GM23248 (cell line): ENCODE measurements at places on chromosomes 5 and 9.

GRCh38 chr5:173411791-173412555, 83.8 kb upstream of the STC2 start:
- no peak for DNase-seq

DNA sequence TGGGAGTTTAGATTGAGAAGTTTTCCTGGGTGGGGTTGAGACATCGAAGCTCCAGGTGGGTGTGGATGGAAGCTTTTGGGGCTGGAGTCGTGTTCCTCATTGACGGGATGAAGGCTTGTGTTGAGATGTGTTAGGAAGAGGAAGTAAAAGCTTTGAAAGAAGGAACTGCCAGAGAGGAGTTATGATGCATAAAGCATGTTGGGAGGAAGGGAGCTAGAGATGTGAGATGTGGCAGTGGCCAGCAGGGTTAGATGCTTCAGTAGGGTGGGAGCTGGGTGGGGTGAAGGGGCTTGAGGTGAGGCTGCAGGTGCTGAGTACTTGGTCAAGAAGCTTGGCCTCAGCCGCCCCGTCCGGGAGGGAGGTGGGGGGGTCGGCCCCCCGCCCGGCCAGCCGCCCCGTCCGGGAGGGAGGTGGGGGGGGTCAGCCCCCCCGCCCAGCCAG, 56.7 kb downstream of the HSPA4 start:
- no peak for DNase-seq

GRCh38 chr5:132677191-132677590, 3.4 kb downstream of the IL4 start:
- peak; percentile 96 for DNase-seq

DNA sequence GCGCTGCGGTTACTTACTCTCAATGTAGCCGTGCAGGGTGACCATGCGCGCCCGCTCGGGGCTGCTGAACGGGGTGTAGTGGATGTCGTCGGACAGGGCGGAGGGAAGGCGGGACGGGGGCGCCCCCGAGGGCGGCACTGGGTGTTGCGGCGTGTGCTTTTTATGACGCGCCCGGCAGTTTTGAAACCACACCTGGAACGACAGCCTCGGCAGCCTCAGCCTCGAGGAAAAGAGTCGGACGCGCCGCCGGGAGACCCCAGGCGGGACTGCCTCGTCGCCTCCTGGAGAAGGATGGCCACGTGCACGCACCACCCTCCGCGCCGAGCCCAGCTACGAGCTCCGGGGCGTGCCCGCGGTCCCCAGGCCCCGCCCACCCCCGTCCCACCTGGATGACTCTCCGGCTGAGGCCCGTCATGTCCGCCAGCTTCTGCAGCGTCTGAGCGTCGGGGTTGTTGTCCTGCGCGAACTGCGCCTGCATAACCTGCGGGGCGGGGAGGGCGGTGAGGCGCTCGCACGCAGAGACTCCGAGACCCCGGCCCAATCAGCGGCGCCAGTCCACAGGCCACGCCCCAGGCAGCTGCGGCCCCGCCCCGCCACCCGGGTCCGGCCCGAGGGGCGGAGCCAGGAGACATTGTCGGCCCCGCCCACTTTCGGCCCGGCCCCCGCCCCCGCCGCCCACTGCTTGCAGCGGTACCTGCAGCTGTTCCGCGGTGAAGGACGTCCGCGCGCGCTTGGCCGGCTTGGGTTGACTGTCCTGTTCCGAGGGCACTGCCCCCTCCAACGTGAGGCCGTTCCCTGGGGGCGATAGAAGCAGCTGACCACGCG, 15.0 kb downstream of the LHX6 start:
- peak; percentile 40 for DNase-seq

- DNase-seq: peak; percentile 97
Observed at GRCh38 chr5:159061179-159061796, 38.4 kb downstream of the EBF1 start.

- no peak for DNase-seq
Observed at GRCh38 chr9:126219648-126220063, 107.0 kb upstream of the MVB12B start.

- peak; percentile 9 for DNase-seq
Observed at GRCh38 chr5:35884773-35885172, 28.1 kb downstream of the IL7R start.

GRCh38 chr9:5459289-5459829, 9.0 kb downstream of the CD274 start:
- peak; percentile 71 for DNase-seq

DNA sequence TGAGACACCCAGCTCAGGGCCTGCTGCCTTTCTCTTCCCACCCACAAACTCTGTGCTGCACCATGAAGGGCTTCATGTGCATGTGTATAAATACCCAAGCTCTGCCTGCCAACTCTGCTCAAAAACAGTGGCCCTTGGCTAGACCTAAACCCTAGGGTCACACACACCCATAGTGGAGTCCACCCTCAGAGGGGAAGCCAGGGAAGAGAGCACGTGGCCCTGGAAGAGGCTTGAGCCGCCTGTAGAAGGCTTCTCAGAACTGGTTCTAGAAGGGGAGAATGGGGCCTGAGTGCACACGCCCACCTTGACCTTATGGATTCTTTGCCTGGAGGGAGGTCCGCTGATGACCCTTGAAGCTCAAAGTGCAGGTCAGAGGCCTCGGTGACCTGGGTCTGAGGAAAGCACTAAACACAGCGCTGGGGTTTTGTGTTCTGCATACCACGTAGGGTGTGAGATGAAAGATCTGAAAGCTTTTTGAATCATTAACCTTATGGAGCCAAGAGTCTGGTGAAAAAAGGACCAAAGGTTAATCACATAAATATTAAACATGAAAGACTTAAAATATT, 60.6 kb downstream of the CYFIP2 start:
- DNase-seq: no peak

DNA sequence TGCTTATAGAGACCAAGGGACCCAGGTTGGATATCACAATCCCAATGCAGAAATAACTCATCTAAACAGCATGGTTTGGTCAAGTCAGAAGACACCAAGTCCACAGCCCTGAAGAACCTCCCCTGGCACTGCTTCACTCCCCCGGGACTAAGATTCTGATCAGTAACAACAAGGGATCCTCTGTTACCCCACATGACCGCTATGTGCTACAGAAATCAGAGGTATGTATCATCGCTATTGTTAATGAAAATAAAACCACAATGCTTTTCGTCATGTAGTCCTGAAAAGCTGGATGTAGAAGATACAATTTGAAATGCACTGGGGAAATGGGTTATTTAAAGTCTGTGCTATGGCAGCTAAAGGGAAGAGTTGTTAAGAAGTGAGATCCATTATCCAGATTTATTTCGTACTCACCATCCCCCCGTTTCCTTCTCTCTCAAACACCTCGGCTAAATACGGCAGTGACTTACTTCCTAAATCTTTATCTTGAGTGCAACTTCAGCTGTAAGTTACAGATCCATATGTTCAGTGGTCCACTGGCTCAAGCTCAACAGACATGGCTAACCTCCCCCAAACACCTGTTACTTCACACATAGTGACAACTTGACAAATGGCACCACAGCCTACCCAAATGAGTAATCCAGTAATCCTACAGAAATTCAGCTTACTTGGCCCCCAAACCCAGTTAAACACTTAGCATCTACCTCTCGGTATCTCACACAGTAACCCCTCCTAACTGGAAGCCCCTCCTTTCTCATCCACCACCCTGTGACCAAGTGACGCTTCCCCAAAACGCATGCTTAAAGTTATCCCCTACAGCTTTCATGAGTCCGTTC, 129.2 kb downstream of the MYO10 start:
- no peak for DNase-seq

DNA sequence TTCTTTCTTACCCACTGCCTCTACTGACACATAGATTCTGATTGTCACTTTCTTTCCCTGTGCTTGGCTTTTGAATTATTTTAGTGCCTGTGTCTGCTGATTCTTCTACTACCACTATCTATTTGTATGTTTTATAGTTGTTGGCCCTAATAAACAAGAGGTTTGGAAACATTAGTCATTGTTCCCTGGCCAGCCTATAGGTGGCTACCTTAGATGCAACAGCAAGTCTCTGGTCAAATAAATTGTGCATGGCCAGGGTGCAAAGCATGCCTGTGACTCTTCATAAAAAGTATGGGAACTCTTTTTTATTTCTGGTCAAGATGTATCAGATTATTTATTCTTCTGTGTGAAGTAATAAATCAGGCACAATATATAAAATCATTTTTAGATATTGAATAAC, 124.4 kb downstream of the PLK2 start:
- DNase-seq: peak; percentile 4

DNA sequence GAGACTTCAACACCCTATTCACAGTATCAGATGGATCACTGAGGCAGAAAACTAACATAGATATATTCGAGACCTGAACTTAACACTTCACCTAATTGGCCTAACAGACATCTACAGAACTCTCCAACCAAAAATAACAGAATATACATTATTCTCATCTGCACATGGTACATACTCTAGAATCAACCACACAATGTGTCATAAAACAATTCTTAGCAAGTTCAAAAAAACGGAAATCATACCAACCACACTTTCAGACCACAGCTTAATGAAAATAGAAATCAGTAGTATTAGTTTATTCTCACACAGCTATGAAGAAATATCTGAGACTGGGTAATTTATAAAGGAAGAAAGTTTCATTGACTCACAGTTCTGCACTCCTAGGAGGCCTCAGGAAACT, 387.9 kb downstream of the DEPDC1B start:
- DNase-seq: no peak

DNA sequence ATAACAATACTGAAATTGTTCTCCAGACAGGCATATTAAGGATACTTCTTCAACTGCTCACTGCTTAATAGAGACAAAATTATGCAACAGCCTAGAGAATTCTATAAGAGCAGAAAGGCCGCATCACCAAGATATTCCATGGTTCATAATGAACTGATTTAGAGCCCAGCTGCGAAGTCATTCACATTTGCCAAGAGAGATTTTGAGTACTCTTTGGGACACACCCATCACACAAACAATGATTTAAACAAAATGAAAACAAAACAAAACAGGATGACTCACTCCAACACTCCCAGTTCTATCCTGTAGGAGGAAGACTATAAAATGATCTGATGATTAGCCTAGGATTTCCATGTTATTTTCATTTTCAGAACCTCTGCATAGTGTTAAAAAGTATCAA, 145.7 kb upstream of the GNA14 start:
- DNase-seq: peak; percentile 79

DNA sequence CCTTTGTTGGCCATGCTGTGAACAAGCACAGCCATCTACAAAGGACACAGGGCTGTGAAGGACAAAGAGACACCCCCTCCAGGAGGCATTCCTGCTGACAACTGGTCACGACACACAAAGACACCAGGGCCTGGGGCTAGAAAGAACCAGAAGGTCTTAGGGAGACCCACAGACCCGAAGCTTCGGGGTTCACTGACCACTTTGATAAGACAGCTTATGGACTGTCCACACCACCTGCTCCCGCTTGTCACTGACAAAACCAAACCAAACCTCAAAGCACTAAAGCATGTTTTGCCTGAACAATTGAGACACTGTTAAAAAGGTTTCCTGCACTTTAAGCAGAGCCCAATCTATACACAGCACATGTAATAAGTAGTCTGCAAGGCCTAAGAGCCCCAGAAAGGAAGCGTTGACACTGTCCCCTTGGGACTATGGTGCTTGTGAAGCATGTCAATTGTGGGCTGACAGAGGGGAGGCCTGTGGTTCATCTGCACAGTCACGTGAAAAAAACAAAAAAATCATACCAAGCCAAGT, 185.0 kb downstream of the GAPVD1 start:
- DNase-seq: no peak

DNA sequence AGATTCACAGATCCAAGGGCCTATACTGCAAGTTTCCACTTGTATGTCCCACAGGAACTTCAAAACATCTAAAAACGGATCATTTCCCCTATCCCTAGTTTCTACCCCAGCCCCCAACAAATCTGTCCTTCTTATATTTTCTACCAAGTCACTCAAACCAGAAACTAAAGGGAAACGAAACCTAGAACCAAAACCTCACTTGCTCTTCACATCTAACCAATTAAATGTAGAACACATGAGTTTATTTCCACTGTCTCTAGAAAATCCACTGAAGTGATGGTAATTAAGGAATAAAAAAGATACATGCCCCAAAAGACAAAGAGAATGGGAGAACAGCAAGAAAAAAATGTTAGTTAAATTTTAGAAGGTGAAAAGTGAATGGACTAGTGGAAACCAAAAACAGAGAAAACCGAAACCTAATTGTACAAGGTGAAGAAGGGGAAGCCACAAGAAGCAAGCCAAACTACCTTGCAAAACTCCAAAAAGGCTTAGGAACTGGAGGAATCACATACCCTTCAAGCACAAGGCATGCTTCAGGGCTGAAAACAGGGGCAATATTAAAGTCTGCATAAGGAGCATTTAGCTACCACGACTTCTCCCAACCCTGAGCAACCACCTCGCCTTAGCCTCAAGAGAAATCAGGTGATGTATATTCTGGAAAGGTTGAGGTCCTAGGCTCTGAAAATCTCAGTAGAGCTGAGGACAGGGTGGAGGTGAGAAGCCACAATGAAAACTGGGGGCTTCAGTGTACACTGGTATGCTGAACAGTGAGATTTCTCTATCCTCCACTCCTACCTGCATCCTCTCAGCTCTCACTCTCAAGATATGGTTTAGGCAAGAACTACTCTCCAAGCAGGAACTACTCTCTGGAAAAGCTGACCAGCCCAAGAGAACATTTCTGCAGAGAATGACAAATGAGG, 11.1 kb downstream of the SMU1 start:
- no peak for DNase-seq

- peak; percentile 37 for DNase-seq
Observed at GRCh38 chr9:3516667-3517330, 9.0 kb downstream of the RFX3 start.

- no peak for DNase-seq
Observed at GRCh38 chr9:134620751-134621557, 20.6 kb upstream of the COL5A1 start.

GRCh38 chr5:6194906-6195612, 183.3 kb downstream of the MED10 start:
- DNase-seq: no peak

DNA sequence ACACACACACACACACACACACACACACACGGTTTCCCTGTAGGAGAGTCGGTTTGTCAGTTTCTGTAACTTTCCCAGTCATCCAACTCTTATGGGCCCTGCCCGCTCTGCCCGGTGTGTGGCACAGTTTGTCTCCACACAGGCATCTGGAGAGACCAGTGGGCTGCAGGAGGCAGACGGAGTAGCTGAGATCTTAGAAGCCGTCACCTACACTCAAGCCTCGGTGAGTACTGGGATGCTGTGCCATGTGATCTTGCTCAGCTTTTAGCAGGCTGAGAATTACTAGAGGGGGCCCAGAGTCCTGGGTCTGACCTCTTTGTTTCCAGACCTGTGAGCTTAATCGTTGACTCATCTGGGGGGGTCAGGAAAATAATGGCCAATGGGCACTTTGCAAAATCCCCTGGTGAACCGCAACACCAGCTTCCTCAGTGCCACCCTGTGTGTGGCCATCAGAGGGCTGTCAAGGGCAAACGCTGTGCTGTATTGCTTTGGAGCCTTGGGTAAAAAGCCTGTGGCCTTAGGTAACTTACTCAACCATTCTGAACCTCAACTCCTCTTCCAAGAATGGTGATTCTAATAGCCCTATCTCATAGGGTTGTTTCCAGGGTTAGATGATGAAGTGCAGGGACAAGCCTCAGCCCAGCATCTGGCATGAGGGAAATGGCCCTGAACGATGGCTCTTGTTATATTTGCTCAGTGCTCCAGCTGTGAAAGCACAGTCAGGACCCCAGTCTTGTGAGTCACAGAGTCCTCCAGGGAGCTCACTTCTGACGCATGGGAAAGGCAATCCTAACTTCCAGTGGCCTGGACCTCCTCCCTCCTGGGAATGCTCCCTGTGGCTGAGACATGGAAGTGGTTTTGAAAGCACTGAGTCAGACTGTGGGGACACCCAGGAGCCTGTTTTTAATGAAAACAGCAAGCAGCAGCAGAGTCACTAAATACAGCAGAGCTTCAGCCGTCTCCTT, 45.6 kb downstream of the COL15A1 start:
- DNase-seq: peak; percentile 100
